ENCODE measurements at places on chromosomes 5 and 9. TPM values are rescaled to one million over a fixed set of nuclear protein-coding genes. Genes with fewer than 3 reads are reported as not detected.

- H3K27me3 ChIP-seq: peaks cover 3% of the 10 kb centered on the region
- H3K4me3 ChIP-seq: no peak overlapping the region
- no peak overlapping the region for H3K27ac ChIP-seq
- H3K36me3 ChIP-seq: no peaks in the 10 kb centered on the region
- H3K4me1 ChIP-seq: no peaks in the 10 kb centered on the region
- no peak for DNase-seq
Measured at GRCh38 chr5:177997846-177998245, 1.8 kb upstream of the PROP1 start.

GRCh38 chr5:83731638-83732037, 11.0 kb upstream of the HAPLN1 start:
- no peaks in the 10 kb centered on the region for H3K27me3 ChIP-seq
- H3K27ac ChIP-seq: no peak overlapping the region
- no peaks in the 10 kb centered on the region for H3K4me1 ChIP-seq

The SOHLH1 gene
- total RNA-seq: not detected

The TAS2R1 gene
- total RNA-seq: not detected

The STPG3 gene
- 0.25 TPM for total RNA-seq

GRCh38 chr5:56871777-56872176, 37.6 kb upstream of the SETD9 start:
- no peaks in the 10 kb centered on the region for H3K27me3 ChIP-seq
- no peak overlapping the region for H3K4me3 ChIP-seq
- no peaks in the 10 kb centered on the region for H3K36me3 ChIP-seq
- DNase-seq: no peak
- H3K27ac ChIP-seq: no peak overlapping the region

The SLC36A2 gene
- not detected for total RNA-seq

Data from adrenal gland (tissue), 19 donors.